Stimulated activated naive CD4-positive, alpha-beta T cell (primary cell): ENCODE measurements at places on chromosomes 6 and 20.
A peak's percentile ranks its signal among the peaks of the same experiment; 100 is the strongest.

- no peak for DNase-seq
Observed at GRCh38 chr6:99522531-99522930, 7.3 kb upstream of the USP45 start.

- DNase-seq, result no peak
Observed at GRCh38 chr6:158293122-158293521, 19.1 kb upstream of the TULP4 start.

DNA sequence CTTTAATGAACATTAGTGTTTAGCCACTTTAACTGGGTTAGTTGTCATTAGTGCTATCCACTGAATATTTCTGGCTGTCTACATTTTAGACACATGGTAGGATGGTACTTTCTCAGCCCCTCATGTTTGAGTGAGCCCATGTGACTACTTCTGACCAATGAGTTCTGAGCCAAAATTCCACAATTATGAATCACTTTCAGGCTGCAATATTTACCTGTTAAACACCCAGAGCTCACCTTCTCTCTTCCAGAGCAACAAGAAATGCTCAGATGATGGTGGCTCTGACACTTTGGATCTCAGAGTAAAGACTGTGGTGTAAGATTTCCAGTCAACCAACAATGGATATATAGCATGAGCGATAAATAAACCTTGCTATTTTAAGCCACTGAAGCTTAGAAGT, 24.8 kb downstream of the SPACA1 start:
- no peak for DNase-seq

DNA sequence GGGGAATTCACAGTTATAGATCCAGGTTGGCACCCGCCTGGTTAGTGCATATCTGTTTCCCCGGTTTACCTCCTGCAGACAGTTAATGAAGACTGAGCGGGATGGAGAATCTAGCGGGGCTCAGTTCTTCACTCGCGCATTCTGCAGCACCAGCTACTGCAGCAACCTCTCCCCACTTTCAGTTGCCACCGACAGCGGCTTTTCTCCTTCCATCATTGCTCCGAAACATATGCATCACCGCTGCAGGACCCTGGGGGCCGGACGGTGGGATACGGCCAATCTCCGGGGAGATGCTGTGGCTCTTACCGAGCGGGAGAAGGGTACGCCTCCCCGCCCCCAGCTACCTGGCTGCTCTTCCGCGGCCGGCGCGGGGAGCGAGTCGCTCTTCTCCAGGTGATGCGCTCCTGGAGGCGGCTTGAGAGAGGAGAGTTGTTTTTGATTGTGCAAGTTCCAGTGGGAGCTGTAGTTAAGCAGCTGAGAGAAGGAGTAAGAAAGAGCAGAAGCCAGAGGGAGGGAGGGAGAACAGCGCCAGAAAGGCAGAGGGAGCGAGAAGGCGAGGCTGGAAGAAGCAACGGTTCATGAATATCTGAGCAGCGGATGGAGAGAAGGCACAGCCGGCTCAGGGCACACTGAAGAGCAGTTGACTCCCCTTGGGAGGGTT, at the start of gene SGK1:
TSS of gene SGK1 (minus strand) at position 642 of the 661 bp plus-strand sequence. CDS start 652 bp downstream, outside the sequence.
- DNase-seq, result peak; percentile 46

GRCh38 chr6:117504478-117505144, 22.1 kb downstream of the DCBLD1 start:
- no peak for DNase-seq

GRCh38 chr20:50142812-50143211, 10.7 kb downstream of the PEDS1 start:
- no peak for DNase-seq

DNA sequence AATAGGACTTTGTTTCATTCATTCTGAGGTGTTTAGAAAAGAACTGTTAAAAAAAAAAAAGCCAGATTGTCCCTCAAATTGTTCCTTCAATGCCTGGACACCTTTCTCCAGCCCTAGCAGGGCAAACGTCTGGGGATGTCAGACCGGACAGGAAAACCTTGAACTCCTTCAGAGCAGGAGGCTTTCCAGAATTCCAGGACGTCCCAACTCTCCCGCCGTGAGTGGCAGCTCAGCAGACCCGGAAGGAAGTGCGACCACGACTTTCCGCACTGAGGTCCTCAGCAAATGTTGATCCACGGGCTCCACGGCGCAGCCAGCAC, 139.1 kb downstream of the DLL1 start:
- no peak for DNase-seq

GRCh38 chr6:136427378-136427717, 122.9 kb downstream of the MAP7 start:
- no peak for DNase-seq

GRCh38 chr20:17897566-17898307, 70.9 kb downstream of the SNX5 start:
- no peak for DNase-seq

DNA sequence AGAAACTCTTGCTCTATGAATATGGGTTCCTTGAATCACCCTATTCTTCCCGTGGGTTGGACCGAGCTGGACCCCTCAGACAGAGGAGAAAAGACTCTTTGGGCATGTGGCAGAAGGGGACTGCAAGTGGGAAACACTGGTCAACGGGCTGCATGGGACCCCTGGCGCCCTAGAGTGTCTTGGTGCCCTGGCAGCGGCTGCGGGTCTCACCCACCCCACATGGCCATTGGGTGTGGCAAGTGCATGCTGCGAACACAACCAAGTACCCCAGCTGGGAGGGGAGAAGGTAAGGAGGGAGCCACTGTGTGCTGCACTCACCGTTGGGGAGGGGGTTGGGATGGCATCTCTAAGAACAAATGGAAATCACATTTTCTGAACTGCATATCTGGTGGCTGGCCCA, 438.8 kb upstream of the EYS start:
- DNase-seq, result no peak

GRCh38 chr6:27136077-27136644, 111.3 kb upstream of the PRSS16 start:
- DNase-seq, result no peak

GRCh38 chr20:36372666-36373065, 66.5 kb downstream of the DLGAP4 start:
- DNase-seq, result no peak

DNA sequence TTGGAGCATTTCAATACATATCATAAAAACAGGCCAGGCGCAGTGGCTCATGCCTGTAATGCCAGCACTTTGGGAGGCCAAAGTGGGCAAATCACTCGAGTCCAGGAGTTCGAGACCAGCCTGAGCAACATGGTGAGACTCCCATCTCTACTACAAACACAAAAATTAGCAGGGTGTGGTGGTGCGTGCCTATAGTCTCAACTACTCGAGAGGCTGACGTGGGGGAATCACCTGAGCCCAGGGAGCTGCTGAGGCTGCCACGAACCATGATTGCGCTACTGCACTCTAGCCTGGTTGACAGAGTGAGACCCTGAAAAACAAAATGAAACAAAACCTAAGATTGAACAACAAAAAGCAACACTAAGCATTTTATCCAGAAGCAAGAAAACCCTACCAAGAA, 47.2 kb downstream of the BACH2 start:
- peak; percentile 47 for DNase-seq

- DNase-seq, result no peak
Observed at GRCh38 chr6:126631363-126631762, 291.4 kb downstream of the CENPW start.

DNA sequence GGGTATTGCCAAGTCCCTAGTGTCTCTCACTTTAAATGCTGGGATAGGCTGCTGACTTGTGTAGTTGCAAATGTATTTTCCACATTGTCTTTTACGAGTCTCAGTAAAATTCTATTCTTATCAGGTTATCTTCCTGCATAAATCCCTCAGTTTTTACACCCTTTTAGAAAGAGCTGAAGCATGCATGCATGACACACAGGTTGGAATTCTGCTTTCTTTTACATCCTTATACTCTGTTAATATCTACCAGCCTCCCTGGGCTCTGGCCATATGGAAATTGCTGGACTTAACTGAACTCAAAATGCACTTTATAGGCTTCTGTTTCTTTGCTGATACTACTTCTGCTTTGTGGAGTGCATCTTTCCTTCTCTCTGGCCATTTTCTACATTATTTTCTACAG, 477.4 kb downstream of the FRK start:
- no peak for DNase-seq

GRCh38 chr6:170174124-170174770, 116.6 kb downstream of the DLL1 start:
- DNase-seq, result no peak

DNA sequence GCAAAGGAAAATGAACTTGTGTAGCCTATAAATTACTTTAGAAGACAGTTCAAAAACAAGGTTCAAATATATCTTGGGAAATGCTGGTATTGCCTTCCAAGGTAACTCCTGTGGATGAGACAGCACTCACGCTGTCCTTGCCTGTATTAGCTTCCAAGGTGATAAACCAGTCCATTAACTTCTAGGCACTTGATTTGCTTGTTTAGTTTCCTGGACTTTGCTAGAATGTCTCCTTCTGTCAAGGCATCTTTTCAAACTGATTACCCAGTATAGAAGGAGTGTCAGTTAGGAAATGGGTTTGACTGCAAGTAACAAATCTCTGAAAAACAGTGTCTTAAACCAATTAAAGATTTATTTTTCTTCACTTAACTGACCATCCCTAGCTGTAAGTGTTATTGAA, 103.4 kb upstream of the SLC22A23 start:
- DNase-seq, result no peak

DNA sequence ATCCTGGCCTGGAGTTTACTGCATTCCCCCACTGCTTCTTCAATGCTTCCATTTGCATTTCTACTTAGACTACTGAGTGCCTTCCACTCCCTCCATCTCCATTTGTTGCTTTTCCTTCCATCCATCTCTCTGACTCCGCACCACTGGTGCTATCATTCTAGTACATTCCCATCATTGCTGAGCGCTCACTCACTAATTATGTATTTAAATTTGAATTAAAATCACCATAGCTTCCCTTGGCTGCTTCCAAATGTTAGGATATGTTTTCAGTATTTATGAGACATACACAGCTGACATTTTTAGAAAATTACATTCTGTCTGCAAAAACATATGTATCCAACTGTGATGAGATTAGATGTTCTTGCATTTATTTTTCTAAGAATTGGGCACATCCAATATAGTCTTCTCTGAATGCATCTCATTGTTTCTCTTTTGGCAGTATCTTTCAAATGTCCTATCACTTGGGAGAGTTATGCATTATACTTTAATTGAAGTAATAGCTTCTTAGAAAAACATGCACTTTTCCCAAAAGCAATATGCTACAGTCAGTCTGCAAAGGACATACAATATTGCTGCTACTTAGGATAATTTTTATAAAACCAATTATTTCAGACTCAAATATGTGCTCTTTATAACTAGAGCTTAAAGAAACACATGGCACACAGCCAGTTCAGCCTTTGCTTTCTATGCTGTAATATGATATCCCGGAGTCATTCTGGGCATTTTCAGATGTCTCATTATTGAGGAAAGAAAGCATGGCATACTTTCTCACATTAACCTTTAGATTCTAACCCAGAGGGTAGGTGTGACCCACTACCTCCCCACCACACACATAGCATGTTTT, 12.1 kb upstream of the COL21A1 start:
- no peak for DNase-seq

GRCh38 chr6:117558818-117559217, 43.5 kb downstream of the GOPC start:
- no peak for DNase-seq

DNA sequence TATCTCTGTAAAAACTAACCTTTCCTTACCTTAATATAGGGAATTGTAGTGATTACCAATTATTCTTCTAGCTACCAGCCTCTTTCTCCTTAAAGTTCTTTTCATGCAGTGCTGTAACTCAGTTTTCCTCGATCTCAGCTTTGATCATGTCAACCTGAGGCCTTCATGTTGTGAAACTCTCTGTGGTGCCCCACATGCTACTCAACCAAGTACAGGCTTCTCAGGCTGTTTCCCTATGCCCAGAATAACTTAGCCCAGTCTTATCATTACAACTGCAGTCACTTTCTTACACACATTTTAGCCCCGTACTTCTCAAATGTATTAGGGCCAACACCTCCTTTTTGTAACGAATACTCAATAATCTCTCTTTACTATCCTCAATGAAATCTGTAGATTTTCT, 90.1 kb upstream of the SUPT3H start:
- DNase-seq, result no peak

- DNase-seq, result no peak
Observed at GRCh38 chr6:27547157-27548075, 74.5 kb upstream of the ZNF184 start.

- DNase-seq, result no peak
Observed at GRCh38 chr20:539191-539590, 4.4 kb downstream of the CSNK2A1 start.

DNA sequence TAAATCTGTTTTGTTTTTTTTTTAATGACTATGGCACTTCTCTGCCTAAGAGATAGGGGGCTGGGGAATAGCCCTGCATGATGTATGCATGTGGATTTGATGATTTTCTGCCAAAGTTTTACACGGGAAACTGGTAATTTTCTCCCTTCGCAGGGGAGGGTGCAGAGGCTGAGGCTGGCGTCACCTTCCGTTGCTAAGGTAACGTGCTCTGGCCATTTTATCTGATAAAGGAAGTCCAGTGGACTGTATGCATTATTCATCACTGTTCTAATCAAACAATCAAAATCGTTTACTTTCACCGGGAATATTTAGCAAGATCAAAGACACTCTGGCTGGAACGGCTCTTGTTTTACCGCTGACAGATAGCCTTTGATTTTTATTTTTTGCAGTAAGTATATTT, 789 bp downstream of the PHACTR1 start:
- DNase-seq, result no peak

DNA sequence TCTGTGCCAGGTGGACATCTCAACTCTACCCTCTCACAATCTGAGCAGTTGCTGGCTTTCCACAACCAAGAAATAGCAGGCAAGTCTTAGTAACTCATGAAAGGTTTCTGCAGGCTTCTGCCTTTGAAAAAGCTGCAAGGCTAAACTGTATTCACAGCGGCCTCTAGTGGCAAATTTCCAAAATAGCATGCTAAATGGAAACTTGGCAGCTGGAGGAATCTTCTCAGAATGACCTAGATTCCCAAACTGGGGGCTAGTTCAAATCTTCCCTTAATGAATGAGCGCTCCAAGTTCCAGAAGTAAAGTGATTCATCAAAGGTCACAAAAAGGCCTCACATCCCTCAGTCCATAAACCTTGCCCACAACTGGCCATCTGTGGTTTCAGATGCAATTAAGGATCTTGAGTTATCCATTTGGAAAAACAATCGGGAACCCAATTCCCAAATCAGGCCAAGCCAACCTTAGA, 11.9 kb upstream of the CPNE5 start:
- DNase-seq, result no peak

DNA sequence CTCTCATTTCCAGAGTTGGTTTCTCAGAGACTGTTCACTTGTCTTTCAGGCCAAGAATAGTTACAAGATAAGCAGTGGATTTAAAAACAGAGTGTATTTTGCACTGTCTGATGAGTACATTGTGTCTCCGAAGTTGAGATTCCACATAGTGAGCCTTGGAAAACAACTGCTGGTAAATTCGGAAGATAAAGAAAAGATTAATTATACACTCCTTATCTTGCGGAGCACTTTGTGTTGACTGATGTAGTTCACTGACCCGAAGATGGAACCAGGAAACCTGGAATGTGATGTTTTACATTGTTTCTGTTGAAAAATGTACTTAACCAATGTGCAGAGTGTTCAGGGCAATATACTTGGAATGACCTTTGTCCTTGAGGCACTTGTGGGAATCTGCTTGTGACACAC, 51.0 kb downstream of the ANKS1A start:
- DNase-seq, result no peak

GRCh38 chr6:99559057-99559456, 9.4 kb downstream of the CCNC start:
- DNase-seq, result no peak
